HFFc6 (cell line): ENCODE measurements at places on chromosomes 1 and 21. TPM values are rescaled to one million over a fixed set of nuclear protein-coding genes. Genes with fewer than 3 reads are reported as not detected.
A peak's percentile ranks its signal among the peaks of the same experiment; 100 is the strongest.

- H3K27me3 ChIP-seq = no peaks in the 10 kb centered on the region; the same call in 1 of the 2 replicates
- H3K27ac ChIP-seq = peak overlapping the region; percentile 94
- DNase-seq = no peak
These were observed 579 bp upstream of the ZNF684 start for GRCh38 chr1:40530735-40531380.

DNA sequence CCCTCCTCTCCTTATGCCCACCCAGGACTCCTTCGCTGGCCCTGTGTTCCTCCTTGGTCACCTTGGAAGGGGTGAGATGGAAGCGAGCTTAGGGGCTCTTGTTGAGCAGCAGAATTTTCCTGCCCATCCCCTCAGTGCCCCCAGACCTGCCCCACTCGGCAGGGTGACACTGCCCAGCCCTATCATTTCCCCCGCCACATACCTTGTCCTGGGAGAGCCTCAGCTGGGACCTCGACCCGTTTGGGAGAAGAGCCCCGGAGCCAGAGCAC, 1.4 kb upstream of the FNDC5 start:
- DNase-seq = no peak
- no peak overlapping the region for H3K27ac ChIP-seq
- peaks cover 20% of the 10 kb centered on the region for H3K27me3 ChIP-seq
- no peaks in the 10 kb centered on the region for H3K36me3 ChIP-seq
- H3K4me3 ChIP-seq = no peak overlapping the region

GRCh38 chr1:162070825-162071224, 1.3 kb downstream of the NOS1AP start:
- H3K36me3 ChIP-seq = peaks cover 16% of the 10 kb centered on the region
- no peaks in the 10 kb centered on the region for H3K4me1 ChIP-seq
- no peak overlapping the region for H3K27ac ChIP-seq
- H3K4me3 ChIP-seq = no peak overlapping the region; the same call in 1 of the 2 replicates
- H3K27me3 ChIP-seq = peaks cover 19% of the 10 kb centered on the region

DNA sequence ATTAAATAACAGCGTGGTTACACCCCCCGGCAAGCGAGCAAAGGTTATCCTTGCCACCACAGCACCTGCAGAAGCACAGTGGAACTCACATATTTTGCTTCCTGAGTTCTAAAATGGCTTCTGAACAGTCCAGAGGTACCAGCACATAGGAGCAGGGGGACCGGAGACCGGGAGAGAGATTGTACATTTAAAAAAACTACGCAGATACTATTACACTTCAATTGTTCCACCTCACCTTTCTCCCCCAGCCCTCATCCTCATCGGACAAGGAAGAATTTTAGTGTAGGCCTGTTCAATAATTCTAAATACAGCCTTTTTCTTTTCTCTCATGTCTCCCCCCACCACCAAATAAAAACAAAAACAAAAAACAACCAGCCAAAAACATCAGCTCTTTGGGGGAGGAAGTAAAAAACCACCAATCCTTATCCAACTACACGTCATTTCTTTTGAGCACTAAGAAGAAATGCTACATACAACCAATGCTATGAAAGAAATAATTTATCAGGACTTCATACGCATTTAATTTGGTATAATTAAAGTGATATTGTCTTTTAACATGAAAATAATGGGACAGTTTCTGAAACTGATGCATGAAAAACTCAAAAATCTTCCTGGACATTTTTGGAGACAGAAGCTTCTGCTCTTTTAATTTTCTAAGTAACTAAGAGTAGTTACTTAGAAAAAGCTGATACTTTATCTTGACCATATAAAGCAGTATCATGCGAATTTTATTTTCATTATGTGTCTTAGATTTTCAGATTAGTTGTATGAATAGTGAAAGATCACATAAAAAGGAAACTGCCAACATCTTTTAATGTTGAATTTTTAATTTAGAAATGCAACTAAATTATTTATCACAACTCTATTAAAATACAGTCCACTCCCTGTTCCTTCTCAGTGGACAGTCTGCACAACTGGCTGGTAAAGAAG, 9.1 kb downstream of the CDKN2C start:
- H3K36me3 ChIP-seq = peaks cover 5% of the 10 kb centered on the region
- peak overlapping the region; percentile 84 for H3K27ac ChIP-seq
- no peaks in the 10 kb centered on the region for H3K27me3 ChIP-seq
- H3K4me1 ChIP-seq = peaks cover 48% of the 10 kb centered on the region
- no peak for DNase-seq
- H3K4me3 ChIP-seq = peak overlapping the region; percentile 91

DNA sequence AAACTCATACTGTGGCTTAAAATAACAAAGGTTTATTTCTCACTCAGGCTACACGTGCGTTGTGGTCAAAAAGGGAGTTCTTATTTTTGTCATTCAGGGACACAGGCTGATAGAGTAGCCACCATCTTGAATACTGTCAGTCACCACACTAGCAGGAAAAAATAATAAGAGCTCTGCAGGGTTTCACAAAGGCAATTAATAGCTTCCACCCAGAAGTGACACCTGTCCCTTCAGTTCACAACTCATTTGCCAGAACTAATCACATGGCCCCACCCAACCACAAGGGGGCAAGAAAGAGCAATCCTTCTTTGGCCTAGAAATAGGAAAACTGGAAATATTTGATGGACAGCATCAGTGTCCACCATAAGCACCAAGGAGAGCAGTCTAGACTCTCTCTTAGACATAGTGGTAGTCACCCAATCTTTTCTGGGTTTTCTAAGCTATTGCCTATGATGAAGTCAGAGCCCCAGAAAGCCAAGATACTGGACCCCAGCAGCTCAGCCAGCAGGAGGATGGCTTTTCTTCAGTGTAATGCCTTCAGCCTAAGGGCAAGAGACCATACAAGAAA, 8.2 kb downstream of the HAPLN2 start:
- H3K36me3 ChIP-seq = no peaks in the 10 kb centered on the region
- H3K4me1 ChIP-seq = peaks cover 6% of the 10 kb centered on the region
- no peak overlapping the region for H3K4me3 ChIP-seq
- peak; percentile 60 for DNase-seq
- peaks cover 54% of the 10 kb centered on the region for H3K27me3 ChIP-seq

The CHIA gene
- not detected in 3 replicates for total RNA-seq

The LCE1F gene
- not detected in 2 replicates for total RNA-seq

The KRTAP19-3 gene
- total RNA-seq = not detected in 2 replicates
